ENCODE measurements at places on chromosomes 4 and X.

- DNase-seq: no peak
These were observed 10.0 kb upstream of the CHIC2 start for GRCh38 chr4:54074381-54074780.

GRCh38 chrX:14819769-14820168 lies 53.1 kb downstream of the FANCB start:
- DNase-seq: no peak

DNA sequence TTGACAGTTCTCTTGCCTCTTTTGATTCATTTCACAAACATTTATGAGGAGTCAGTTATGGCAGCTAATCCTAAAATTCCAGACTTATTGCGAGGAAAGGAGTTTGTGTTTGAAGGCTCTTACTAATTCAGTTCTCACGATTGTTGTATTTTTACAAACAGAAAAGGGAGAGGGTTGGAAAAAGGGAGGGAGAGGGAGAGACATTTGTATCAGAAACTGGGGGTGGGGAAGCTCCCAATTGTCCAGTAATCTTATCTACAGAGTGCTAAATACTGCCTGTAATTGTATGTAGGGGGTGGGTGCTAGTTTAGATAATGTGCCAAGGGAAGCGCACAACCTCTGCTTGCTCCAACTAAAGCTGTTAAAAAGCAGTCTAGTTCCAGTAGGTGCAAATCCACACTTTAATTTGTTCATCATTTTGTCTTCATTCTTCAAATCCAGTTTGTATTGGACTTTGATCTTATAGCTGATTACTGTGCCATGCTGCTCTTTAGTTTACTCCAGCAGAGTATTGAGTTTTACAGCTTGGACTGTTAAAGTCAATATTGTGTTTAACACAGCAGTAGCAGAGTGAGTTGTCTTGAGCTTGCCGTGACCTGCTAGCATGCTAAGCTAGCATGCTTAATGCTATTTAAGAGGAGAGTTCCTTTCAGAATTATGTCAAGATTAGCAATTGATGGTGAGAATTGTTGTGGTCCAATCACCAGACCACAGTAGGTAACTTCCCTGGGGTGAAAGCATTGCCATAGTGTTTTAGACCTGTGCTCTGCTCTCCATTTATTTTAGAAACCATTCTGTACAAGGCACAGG lies 13.9 kb downstream of the FNIP2 start:
- no peak for DNase-seq

DNA sequence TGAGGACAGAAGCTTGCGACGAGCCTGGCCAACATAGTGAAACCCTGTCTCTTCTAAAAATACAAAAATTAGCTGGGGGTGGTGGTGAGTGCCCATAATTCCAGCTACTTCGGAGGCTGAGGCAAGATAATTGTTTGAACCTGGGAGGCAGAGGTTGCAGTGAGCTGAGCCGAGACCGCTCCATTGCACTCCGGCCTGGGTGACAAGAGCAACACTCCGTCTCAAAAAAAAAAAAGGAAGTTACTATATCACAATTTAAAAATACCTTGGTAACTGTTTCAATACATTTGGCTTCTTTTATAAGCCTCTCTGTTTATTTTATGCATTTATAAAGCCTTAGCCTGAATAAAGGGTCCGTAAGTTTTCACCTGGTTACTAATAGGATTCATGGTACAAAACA lies 46.6 kb upstream of the CHRNA9 start:
- no peak for DNase-seq

DNA sequence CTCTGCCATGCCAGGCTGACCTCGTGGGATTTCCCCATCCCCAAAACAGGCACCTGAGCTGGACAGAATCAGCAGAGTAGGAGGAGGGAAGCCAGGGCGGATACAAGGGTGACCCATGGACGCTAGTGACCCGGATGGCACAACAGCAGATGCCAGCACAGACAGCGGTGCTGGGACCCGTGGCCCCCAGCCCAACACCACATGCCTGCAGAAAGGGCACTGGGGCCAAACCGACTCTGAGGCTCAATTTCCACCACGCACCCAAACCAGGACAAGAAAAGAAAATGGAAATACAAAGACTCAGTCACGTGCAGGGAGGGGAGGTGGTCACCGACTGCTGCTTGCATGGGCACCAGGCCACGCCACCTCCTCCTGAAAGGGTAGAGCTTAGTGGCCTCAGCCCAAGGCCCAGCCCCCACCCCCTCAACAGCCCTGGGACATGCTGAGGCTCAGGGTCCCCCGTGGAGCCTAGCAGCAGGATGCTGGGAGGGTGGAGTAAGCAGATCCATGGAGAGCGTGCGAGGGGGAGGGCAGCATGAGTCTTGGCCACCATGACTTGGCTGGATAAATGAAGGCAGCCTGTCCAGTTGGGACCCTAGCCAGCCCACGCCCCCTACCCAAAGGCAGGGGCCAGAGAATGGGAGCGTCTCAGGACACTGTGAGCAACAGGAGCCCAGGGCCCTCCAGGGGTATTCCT lies 47.7 kb downstream of the C4orf50 start:
- DNase-seq: no peak

- DNase-seq: no peak
These were observed 74.3 kb downstream of the NUDT10 start for GRCh38 chrX:51406688-51407519.

GRCh38 chr4:21819086-21819485 lies 129.5 kb downstream of the KCNIP4 start:
- no peak for DNase-seq

GRCh38 chrX:15814771-15815365 lies 24.6 kb downstream of the ZRSR2 start:
- DNase-seq: no peak

GRCh38 chrX:119753001-119753400 lies 5.4 kb upstream of the SOWAHD start:
- no peak for DNase-seq

DNA sequence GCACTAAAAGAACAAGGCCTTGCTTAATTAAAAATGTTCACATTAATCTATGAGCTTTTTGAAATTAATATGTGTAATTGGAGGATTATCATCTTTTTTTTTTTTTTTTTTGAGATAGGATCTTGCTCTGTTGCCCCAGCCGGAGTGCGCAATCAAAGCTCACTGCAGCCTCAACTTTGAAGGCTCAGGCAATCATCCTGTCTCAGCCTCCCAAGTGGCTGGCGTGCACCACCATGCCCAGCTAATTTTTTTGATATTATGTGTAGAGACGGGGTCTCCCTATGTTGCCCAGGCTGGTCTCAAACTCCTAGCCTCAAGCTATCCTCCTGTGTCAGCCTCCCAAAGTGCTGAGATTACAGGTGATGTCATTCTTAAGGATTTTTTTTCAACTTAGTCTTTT lies 20.0 kb downstream of the PRPS1 start:
- no peak for DNase-seq

DNA sequence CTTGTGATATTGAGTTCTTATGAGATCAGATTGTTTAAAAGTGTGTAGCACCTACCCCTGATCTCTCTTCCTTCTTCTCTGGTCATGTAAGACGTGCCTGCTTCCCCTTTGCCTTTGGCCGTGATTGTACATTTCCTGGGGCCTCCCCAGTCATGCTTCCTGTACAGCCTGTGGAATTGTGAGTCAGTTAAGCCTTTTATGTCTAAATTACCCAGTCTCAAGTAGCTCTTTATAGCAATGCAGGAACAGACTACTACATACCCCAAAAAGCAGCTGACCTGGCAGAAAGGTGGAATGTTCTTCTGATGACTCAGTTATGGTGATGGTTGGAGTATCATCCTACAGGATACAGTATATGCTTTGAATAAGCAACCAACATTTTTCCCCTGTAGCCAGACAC lies 11.4 kb upstream of the MCUB start:
- no peak for DNase-seq

- DNase-seq: no peak
These were observed 204.1 kb downstream of the NR3C2 start for GRCh38 chr4:148238086-148238485.

DNA sequence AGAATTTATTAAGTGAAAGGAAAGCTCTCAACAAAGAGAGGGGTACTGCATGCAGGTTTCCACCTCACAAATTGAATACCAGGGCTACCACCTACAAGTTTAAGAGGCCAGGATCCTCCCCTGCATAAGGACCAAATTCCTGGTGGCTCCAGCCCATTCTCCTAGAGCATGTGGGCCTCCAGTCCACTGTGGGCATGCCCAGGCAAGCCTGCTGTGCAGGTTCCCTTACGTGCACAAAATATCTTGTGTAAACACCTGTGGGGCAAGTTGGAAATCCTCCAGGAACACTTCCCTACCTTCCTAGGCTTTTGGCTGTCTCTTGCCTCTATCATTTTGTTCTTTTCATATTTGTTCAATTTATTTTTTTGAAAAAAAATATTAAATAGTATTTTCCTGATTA lies 724.3 kb downstream of the ARAP2 start:
- DNase-seq: no peak

DNA sequence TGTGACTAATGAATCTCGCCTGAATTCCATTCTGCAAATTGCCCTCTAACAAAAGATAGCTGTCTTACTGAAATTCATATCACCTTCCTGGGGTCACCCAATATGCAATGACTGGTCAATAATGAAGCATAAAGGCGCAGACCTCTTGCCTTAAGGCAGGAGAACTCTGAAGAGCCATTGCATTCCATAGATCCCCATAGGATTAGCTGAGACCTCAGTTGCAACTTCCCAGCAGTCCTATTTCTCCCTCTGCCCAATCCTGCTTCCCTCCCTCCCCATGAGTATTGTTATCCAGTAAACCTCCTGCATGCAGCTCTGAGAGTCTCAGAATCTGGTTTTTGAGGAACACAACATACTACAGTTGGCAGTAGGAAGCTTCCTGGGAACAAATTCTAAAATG lies 396.5 kb downstream of the DCAF12L2 start:
- DNase-seq: no peak

- DNase-seq: no peak
These were observed 168.2 kb downstream of the ZNF518B start for GRCh38 chr4:10288830-10289537.

GRCh38 chr4:14157262-14157661 lies 529.7 kb upstream of the BOD1L1 start:
- DNase-seq: no peak

DNA sequence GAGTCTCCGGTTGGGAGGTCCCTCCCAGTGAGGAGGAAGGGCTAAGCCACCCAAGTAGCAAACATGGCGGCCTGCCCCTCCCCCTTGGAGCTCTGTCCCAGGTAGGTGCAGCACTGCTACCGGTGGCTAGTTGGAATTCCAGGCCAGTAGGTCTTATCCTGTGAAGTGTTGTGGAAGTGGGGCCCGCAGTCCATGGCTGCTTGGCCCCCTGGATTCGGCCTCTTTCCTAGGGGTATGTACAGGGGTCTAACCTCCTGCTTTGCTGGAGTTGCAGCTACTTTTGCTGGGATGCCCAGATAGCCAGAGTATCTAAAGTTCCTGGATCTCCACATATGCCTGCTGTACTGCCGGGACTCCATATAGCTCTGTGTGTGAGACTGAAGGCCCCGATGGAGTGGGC lies 9.9 kb upstream of the TMSB15C start:
- no peak for DNase-seq

GRCh38 chr4:42906891-42907759 lies 14.6 kb downstream of the GRXCR1 start:
- peak; percentile 1 for DNase-seq

GRCh38 chr4:149176039-149176438 lies 639.6 kb downstream of the IQCM start:
- DNase-seq: no peak

DNA sequence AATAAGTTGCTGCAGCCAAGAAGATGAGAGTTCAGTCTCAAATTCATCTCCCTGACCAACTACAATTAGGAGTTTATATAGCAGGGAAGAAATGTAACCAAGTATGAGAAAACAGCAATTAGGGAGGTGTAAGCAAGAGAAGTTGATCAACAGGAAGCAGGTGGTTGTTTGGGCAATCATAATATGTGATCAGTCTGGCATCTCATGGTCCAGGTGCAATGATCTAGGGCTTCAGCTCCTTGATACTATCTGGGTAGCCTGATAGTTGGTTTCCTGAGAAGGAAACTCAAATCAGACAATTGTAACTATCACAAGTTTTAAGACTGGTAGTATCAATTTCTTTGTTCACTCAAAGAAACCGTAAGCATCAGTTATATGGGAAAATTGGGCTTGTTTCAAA lies 1574.3 kb upstream of the PABPC4L start:
- no peak for DNase-seq

DNA sequence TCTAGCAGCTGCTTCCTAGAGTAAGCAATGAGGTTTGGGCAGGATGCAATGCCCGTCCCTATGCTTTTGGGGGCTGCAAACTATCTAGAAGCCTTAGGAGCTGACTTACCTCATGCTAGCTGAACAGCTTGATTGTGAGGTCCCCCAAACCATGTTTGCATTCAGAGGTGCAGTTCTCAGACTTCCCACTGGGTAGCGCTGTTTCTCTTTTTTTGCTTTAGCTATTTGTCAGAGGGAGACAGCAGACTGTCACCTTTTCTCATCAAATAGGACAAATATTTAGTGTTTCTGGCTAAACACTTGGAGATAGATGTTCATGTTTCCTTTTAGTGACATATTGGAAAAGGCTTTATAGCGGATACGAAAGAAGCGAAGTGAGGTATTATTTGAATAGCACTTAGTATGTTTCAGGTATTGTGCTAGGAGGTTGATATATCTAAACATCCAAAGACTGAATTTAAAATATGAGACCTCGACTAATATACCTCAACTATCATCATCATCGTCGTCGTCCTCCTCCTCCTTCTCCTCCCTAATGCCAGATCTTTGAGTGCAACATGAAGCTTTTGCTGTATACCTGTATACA lies 18.7 kb upstream of the TMEM192 start:
- DNase-seq: peak; percentile 59

DNA sequence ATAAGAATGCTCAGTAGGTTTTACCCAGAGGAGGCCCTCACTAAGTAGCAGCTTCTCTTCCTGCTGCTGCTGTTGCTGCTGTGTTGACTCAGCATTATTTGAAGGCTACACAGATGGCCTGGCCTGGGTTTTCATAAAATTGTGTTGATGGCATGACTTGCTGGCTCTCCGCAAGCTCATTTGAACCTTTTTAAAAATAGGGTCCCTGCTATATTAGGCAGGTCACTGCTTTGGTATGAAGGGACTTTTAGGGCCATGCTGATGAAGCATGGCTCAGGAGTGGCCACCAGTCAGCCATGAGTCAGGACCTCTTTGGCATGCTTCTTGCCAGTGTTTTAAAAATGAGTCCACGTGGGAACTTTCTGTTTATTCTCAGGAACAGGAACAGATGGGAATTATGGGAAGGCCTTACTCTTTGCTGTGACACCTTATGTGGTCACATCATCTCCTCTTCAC lies 128.7 kb downstream of the MID1IP1 start:
- DNase-seq: no peak

- DNase-seq: no peak
These were observed 15.1 kb downstream of the LNX1 start for GRCh38 chr4:53576071-53576617.

- DNase-seq: no peak
These were observed 44.8 kb upstream of the CDKN2AIP start for GRCh38 chr4:183399616-183400015.

DNA sequence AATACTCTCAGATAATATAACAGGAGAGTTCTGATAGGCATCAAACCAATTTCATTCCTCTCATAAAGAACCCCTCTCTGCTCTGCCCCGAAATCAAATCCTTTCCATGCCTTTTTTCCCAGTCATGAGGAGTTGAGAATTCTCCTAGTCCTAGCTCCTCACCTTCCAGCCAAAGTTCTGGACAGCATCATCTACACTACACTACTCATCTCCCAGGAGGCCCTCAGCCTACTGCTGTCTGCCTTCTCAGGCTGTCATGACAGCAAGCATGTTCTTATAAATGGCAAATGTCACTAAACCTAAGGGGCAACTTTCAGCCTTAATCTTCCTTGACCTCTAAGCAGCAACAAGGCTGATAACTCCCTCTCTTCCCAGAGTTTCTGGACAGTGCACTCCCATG lies 26.6 kb downstream of the MAPK10 start:
- no peak for DNase-seq
